ENCODE measurements at places on chromosomes 16 and 17.

- no peak for DNase-seq
These were observed 239.7 kb upstream of the ERCC4 start for GRCh38 chr16:13680021-13680889.

GRCh38 chr17:43316522-43317142 lies 82.2 kb upstream of the ARL4D start:
- no peak for DNase-seq

DNA sequence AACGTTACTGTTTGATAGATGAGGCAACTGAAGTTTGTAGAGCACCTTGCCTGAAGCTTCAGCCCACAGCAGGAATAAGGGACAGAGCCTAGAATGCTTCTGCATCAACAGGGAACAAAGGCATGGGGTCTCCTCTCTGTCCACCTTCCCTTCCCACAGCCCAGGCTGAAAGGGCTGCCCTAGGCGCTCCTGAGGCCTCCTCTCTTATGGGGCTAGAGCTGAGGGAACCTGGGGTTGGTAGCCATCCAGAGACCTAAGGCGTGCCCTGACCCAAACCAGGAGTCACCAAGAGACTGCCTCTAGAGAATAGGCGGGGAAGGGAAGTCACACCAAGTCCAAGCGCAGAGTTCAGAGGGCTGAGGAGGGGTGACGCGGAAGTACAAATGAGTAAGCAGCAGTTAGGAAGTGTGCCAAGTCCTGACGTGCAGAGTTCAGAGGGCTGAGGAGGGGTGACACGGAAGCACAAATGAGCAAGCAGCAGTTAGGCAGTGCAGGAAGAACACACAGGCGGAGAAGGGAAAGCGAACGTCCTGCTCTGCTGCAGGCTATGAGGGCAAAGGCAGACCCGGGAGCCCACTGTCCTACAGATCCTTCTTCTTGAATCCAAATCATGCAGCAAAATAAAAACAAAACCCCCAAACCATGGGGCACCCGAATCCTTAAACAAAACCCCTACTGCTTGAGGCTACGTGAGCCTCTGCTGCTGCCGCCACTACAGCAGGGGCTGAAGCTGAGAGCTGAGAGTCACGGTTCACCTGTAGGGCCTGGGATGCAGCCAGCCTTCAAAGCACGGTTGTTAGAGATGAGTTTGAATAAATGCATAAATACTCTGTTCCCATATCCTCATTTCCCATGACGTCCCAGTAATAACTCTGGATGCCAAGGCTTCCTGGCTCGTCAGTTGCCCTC lies 2.7 kb upstream of the SPG7 start:
- DNase-seq: peak; percentile 72

GRCh38 chr16:522320-523096 lies 5.0 kb upstream of the CAPN15 start:
- DNase-seq: no peak

DNA sequence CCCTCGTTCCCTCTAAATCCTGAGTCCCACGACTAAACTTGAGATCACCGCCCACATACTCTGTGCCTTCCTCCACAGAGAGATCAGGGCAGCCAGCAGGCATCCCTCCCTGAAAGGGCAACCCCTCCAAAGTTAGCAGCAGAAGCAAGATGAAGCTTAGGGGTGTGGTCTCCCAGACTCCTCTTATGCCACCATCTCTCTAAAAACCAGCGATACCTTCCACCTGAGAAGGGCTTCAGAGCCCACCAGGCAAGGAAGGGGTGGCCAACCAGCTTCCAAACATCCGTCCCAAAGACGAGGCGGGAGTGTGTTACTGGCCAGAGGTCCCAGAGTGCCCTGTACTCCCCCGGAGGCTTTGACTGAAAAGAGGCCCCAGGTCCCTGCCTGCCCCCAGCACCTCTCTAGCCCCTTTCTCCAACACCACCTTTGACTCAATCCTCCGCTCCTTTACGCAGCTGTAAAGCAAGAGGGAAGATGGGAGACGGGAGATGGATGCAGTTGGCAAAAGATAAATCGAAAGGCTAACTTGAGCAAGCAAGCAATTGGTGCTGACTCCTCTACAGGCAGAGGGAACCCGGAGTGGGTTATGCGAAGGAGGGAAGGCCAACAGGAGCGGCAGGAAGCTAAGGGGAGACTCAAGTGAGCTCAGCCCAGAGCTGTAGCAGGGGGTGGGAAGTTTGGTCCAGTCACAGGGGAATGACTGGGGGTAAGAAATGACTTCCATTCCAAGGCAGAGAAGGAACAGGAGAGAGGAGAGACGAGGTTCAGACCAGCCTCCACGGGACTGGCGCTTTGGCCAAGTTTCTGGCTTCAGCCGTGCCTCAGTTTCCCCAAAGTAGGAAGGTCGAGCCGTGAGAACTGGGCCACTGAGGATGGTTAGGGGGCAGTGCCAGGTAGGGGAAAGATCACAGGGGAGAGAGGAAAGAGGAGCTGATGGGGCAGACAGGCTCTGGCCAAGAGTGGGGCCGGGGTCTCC lies 1.0 kb downstream of the ST3GAL2 start:
- DNase-seq: peak; percentile 61

- DNase-seq: peak; percentile 50
These were observed 2.8 kb upstream of the SOCS1 start for GRCh38 chr16:11258553-11259492.

DNA sequence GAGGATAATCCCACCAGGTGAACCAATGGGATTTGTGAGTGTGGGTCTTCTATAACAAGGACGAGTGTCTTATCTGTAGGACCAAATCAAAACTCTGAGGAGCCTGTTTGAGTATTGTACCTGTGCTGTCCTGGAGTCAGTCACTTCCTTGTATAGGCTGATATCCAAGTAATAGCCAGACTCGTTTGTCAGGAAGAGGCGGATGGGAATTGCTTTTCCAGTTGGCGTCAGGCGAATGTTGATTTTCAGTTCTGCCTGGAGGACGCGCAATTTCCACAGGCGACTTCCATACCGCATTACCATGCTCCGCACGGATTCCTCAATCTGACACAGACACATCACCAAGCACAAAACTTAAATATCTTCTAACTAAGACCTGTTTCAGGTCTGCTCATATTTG lies 187.6 kb upstream of the C17orf78 start:
- DNase-seq: no peak

GRCh38 chr17:80738987-80739730 lies 194.5 kb downstream of the RPTOR start:
- no peak for DNase-seq

GRCh38 chr16:83722456-83723183 lies 85.2 kb upstream of the HSBP1 start:
- DNase-seq: peak; percentile 25

GRCh38 chr16:11677959-11678881 lies 10.0 kb downstream of the SNN start:
- DNase-seq: no peak

DNA sequence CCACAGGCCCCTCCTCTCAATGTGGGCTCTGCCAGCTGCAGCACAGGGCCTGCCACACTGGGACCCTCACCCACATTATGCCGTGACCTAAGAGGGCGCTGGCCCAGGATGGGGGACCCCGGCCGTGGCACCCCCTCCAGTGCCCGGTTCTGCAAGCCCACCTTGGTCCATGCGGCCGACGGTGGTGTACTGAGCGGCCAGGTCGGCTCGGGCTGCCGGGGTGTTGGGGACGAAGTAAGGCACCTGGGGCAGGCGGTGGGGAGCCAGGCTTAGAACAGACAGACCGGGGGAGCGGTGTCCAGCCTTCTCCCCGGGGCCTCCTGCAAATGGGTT lies 6.5 kb downstream of the SGSH start:
- no peak for DNase-seq

GRCh38 chr16:23031508-23032098 lies 117.6 kb downstream of the USP31 start:
- DNase-seq: no peak

DNA sequence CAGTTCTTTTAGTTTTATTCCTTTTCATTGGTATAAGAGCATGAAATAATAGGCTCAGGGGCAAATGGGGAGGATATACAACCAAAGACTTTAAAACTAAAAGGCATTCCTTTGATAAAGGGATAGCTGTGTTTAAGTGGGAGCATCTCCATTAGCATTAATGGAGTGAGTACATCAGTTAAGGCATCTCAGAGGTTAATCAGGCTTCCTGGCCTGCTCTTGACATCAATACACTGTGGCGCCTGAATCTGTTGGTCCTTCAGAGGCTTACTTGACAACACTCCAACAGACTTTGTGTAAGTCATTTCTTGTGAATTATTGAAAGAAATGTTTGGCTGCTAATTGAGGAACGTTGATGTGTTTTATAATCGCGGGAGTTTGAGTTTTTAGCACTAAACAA lies 230.7 kb downstream of the BCAS3 start:
- no peak for DNase-seq

GRCh38 chr16:68707340-68708152 lies 29.5 kb upstream of the CDH1 start:
- peak; percentile 9 for DNase-seq

- peak; percentile 41 for DNase-seq
These were observed 21.4 kb downstream of the ZC3H18 start for GRCh38 chr16:88591577-88592021.

DNA sequence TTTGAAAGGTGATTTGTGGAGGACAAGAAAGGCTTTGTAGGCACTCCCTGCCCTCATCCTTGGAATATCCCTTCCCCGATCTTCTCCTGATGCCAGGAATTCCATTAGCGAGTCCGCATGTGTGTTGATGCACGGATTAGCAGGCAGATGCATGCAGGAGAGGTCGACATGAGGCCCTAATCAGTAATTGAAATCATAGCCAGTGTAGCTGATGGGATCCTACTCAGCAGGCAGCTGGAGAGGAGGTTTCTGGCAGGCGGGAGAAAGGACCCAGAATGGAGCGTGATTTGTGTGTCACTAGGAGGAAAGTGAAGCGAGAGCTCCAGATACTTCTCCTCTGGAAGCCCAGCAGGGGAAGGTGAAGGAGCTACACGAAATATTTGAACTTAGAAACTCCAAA lies 196.3 kb upstream of the CDH11 start:
- DNase-seq: peak; percentile 54

GRCh38 chr17:35051183-35051578 lies 12.3 kb downstream of the RFFL start:
- no peak for DNase-seq

DNA sequence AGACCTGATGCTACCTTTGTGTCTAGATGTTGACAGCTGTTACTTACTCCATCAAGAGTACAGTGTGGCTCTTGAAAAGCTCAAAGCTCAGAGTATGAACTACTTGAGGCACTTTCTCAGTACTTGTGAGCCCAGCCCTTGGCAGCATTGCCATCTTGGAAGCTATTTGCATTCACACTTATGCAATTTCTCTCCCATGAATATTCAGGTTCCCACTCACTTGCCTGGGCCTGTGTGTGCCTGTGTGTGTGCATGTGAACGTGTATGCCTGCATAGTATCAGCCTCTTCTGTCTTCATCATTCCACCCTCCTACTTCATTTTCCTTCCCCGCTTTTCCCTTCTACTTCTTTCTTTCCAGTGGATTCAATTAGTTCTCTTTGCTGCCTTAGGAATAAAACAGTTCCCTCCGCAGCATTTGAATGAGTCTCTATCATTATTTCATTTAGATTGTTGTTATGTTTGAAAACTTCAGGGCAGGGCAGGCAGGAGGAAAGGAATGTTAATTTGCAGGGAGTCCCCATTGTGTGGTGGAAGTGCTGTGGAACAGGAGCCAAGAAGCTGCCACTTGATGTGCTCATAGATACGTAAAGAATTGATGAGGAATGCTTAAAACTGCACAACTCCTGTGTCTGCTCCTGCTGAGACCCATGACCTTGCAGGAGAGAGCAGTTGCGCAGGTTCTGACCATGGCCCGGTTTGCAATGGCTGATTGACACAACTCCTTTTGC lies 58.9 kb downstream of the HS3ST4 start:
- DNase-seq: no peak

GRCh38 chr16:83530293-83530692 lies 277.5 kb upstream of the HSBP1 start:
- DNase-seq: peak; percentile 97

DNA sequence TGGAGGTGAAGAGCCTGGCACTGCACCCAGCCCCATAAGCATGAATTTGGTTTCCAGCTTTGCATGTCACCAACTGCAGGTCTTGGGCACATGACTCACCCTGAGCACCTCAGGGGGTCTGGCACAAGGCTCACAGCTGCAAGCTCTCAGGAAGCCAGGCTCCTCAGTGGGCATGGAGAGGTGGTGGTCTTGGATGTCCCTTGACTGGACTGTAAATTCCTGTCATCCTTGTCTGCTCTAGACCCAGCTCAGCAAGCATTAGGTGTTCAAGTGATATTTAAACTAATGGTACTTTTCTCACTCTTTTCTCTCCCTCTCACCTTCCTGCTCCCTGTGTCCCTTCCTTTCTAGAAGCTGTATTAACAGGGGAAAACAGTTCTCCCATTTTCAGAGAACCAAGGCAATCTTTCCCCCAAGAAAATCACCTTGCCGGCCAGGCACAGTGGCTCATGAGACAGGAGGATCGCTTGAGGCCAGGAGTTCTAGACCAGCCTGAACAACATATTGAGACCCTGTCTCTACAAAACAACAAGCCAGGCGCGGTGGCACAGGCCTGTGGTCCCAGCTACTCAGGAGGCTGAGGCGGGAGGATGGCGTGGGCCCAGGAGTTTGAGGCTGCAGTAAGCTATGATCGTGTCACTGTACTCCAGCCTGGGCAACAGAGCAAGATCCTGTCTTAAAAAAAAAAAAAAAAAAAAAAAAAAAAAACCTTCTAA lies 5.1 kb upstream of the KIFC3 start:
- DNase-seq: no peak

DNA sequence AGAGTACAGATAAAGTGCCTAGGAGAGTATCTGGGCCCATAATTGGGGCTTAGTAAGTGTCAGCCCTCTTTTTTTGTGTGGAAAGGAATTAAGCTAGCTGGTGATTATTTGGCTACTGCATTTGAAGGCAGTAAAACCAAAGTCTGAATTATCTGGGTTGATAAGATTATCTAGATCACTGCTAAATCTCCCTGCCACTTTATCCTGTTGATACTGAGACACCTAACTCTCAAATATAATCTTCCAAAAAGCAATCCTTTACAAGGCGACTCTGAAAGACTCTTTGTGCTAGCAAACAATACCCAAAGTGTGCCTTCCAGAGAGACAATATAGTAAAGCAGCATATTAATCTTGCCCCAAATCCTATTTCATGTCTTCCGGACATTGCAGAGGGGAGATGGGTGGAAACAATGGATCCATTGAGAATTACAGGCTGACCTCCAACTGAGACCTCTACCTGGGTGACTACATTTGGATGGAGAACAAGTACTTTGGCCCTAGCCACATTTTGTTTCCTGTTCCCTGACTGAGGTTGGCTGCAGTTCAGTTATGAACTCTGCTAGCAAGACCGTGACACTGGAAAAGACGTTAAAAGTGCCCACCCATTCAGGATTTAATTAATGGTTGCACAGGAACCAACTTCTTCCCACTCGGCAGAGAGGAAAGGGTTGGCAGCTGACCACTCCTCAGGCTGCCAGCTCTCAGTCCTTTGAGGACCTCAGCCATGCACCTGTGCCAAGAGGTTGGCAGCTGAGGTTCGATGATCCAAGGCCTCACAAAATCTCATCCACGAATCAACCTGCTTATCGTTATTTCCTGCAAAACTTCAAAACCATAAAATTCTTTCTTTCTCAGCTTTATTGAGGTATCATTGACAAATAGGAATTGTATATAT lies 72.6 kb downstream of the SYCE1L start:
- no peak for DNase-seq
